Psoas muscle (tissue), 8 donors: ENCODE measurements at places on chromosomes 7 and 10. TPM values are rescaled to one million over a fixed set of nuclear protein-coding genes. Genes with fewer than 3 reads are reported as not detected.

DNA sequence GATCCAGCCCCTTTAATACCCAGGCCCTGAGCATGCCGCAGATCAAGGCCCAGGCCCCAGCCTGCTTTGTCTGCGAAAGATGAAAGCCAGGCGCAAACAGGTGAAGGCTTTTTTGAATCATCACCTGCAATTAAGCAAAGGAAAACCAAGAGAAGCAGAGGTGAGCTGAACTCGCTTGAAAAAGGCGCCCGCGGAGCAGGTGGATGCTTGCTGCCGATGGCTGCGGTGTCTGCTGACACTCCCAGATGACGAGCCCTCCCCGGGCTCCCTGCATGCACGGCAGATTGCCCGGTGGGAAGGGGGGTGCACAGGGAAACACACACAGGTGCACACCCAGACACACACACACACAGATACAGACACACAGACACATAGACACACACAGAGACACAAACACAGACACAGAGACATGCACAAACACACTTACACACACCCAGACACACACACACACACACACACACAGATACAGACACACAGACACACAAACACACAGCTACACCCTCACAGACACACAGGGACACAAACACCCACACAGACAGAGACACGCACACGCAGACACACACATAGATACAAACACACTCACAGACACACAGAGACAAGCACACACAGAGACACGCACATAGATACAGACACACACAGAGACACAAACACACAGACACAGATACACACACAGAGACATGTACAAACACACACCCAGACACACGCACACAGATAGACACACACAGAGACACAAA, 142.6 kb upstream of the RNF32 start:
- no peak for DNase-seq

DNA sequence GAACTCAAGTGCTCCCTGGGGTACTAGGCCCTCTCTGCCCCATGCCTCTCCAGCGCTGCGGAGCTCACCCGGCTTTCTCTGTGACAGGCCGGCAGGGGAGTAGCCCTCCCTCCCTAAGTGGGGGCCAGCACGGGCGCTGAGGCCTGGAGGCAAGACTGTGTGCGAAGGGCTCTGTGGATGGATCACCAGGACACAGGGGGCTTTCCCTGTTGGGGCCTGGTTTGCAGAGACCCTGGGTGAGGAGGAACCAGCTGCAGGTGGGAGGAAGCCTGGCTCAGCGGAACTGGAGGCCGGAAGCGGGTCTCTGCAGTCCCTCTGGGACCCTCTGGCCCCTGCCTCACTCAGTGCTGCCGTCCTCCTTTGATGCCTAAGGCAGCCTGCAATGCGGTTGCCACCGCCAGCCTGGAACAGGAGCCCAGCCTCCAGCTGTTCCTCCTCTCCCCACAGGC, 106.0 kb downstream of the CYTH3 start:
- no peak for DNase-seq

GRCh38 chr7:139854803-139855497, 25.9 kb downstream of the TBXAS1 start:
- no peak for DNase-seq

The ANKRD1 gene
- total RNA-seq: 3,204 TPM

The ATP6V0A4 gene
- not detected for total RNA-seq

The CHRM2 gene
- total RNA-seq: not detected

The PAPOLB gene
- not detected for total RNA-seq

The ASIC3 gene
- total RNA-seq: 4.7 TPM
